M059J (cell line): ENCODE measurements at places on chromosomes 7 and 10. TPM values are rescaled to one million over a fixed set of nuclear protein-coding genes. Genes with fewer than 3 reads are reported as not detected.

GRCh38 chr7:148385009-148385682 is 205.4 kb upstream of the C7orf33 start:
- DNase-seq: no peak

DNA sequence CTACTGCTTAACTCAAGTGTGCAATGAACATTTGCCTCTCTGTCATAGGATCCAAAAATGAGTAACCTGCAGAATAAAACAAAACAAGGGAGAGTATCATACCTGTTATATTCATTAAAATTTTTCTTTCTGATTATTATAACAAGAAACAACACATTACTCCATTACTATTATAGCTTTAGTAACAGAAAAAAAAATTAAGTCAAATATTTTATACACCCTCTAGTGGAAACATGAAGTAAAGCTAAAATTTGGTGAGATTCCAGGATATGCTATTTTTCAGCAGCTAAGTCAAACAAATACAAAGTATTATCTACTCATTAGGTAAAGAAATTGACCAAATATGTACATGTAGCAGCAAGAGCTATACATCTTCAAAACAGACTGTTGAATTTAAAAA is 56.3 kb downstream of the PDZD8 start:
- DNase-seq: peak; percentile 6

DNA sequence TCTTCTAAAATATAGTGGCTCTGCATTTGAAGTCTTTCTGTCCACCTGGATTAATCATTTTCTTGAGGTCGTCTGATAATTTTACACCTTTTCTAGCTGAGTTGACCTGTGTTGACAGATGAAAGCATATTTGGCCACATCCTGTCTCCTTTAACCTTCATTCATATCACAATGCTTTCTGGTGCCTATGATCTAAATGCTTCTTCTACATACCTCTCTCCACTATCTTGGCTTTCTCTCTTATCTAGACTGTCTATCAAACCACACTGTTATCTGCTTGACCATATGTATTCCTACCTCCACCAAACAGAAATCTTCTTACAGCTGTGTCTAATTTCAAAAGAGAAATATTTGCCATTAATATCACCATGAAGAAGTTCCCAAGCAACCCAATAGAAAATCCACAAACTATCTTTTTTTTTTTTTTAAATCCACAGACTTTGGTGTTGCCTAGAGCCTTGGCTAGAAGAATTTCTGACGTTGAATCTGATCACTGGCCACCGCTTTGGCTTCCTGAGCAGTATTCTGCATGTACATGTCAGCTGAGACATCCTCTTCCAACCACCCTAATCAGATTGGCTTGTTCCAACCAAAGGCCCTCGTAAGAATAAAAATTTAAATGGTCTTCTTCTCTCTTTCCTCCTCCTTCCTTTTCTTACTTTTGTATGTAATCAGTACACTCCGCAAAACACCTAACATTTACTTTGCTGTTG is 66.3 kb upstream of the SP4 start:
- DNase-seq: no peak

DNA sequence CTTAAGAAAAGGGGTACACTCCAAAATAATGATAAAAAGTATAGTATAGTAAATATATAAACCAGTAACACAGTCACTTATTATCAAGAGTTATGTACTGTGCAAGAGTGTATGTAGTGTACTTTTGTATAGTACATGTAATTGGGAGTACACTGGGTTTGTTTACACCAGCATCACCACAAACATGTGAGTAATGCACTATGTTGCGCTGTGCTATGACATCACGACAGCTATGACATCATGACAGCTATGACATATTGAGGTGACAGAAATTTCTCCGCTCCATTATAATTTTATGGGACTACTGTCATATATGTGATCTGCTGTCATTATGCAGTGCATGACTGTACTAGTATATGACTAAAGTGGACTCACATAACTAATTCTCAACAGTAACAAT is 84.6 kb downstream of the KMT2C start:
- DNase-seq: peak; percentile 13

- no peak for DNase-seq
Observed at GRCh38 chr7:35267411-35267810, 13.5 kb upstream of the TBX20 start.

- peak; percentile 20 for DNase-seq
Observed at GRCh38 chr10:93566435-93567276, at the start of gene FFAR4. TSS of gene FFAR4 (plus strand) at chr10:93566665. CDS start at chr10:93566721, 56 bp downstream.

GRCh38 chr7:52154382-52154781 is 837.8 kb upstream of the COBL start:
- no peak for DNase-seq

GRCh38 chr7:85290269-85290668 is 103.4 kb upstream of the SEMA3D start:
- DNase-seq: no peak

- no peak for DNase-seq
Observed at GRCh38 chr7:93390660-93391059, 158.5 kb downstream of the VPS50 start.

DNA sequence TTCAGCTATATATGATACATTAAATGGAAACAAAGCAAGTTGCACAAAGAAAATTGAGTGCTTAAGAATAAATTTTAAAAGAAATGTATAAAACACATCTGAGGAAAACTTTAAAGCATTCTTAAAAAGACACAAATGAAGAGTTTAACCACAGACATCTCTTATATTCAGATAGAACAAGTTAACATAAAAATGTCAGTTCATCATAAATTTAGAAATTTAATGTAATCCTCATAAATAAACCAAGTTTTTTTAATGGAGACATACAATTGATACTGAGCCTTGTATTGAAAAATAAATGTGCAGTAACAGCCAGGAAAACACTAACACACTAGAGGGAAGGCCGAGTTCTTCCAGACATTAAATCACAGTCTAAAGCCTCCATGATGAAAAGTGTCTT is 243.9 kb upstream of the MKLN1 start:
- DNase-seq: no peak

DNA sequence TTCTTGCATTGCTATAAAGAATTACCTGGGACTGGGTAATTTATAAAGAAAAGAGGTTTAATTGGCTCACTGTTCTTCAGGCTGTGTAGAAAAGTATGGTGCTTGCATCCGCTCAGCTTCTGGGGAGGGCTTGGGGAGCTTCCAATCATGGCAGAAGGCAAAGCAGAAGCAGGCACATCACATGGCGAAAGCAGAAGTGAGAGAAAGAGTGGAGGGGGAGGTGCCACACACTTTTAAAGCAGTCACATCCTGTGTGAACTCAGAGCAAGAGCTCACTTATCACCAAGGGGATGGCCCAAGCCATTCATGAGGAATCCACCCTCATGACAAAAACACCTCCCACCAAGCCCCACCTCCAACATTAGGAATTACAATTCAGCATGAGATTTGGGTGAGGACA is 303.5 kb downstream of the OTUD1 start:
- no peak for DNase-seq

- DNase-seq: peak; percentile 58
Observed at GRCh38 chr10:62594093-62594520, 210.4 kb upstream of the ADO start.

GRCh38 chr10:107013258-107014006 is 151.1 kb downstream of the SORCS1 start:
- DNase-seq: no peak

DNA sequence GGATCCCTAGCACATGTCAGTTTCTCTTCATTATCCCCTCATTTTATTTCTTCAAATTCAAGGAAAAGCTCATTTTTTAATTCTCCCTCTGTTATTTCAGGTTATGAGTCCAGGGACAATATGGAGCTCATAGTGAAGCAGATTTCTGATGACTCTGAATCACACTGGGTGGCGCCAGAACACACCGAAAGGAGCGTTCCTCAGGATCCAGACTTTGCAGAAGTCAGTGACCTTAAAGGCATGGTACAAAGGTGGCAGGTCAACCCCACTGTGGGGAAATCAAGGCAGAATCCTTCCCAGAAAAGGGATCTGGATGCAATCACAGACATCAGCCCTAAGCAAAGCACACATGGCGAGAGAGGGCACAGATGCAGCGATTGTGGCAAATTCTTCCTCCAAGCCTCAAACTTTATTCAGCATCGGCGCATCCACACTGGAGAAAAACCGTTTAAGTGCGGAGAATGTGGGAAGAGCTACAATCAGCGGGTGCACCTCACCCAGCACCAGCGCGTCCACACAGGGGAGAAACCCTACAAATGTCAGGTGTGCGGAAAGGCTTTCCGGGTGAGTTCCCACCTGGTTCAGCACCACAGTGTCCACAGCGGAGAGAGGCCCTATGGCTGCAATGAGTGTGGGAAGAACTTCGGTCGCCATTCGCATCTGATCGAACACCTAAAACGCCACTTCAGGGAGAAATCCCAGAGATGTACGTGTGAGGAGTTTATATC is 21.4 kb downstream of the ZKSCAN5 start:
- DNase-seq: no peak

DNA sequence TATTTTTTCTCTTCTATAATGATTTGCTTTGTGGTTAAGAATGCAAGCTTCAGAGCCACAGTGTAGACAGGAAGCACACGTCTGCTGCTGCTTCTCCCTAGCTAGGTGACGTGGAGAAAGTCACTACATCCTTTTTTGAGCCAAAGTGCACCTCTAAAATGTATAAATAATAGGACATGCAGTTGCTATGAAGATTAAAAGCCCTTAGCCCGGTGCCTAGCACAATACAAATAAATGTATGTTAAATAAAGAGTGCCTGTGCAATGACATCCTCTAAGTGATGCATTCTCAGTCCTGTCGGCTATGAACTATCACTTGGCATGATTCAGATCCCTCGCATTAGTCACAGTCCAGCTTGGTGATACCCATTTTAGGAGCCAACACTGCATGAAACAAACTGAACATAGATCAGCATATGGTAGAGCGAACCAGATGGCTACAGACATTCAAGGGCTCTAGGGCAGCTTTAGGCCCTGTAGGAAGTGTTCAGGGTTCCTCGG is 4.8 kb upstream of the TRDMT1 start:
- peak; percentile 80 for DNase-seq

GRCh38 chr10:96683065-96683464 is 37.2 kb downstream of the PIK3AP1 start:
- peak; percentile 89 for DNase-seq

GRCh38 chr7:6286486-6286885 is 14.1 kb upstream of the CYTH3 start:
- peak; percentile 75 for DNase-seq

- no peak for DNase-seq
Observed at GRCh38 chr7:69946901-69947300, 348.6 kb downstream of the AUTS2 start.

DNA sequence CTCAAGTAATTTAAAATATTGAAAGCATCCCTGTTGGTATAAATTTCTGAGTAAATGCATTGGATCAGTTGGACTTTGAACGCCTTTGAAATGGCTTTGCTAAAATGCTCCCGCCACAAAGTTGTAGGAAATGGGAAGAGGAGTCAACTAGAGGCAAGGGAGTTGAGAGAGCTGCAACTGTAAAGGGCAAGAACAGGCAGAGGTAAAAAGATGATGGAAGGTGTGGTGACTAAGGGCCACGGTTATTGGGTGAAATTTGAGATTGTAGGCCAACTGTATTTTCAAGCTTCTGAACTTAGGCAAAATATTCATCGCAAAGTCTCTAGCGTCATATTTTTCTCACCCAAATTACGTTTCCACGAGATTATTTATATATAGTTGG is 595 bp upstream of the SUMF2 start:
- no peak for DNase-seq

DNA sequence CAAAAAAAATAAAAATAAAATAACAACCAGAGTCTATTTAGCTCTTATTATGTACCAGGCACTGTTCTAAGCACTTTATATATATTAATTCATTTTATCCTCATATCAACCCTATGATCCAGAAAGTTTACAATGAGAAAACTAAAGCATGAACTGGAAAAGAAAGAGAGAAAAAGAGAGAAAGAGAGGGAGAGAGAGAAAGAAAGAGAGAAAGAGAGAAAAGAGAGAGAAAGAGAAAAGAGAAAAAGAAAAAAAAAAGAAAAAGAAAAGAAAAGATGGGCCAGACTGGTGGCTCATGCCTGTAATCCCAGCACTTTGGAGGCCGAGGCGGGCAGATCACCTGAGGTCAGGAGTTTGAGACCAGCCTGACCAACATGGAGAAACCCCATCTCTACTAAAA is 9.9 kb downstream of the ARMH3 start:
- no peak for DNase-seq

DNA sequence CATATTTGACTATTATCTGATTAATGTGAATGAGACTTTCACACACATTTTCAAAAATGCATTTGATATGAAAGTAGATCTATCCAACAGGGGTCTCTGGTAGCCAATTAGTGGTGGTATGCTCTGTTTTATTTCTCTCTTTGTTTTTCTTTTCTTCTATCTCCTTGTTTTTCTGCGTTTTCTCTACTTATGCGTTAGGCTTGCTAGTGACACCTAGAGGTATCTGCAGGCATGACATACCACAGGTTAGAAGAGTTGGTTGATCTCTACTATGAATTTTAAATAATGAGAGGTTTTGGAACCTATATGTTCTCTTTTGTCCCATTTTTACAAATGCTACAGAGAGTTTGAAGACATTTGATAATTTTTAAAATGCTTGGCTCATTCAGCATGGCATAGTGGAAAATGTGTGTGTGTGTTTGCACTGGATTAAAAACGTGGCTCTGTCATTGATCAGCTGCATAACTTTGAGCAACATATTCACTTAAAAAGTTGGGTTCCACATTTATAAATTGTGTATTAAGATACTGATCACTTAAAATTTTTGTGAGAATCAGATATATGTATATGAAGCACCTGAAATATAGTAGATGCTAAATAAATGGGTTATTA is 28.1 kb upstream of the PLXDC2 start:
- peak; percentile 19 for DNase-seq

DNA sequence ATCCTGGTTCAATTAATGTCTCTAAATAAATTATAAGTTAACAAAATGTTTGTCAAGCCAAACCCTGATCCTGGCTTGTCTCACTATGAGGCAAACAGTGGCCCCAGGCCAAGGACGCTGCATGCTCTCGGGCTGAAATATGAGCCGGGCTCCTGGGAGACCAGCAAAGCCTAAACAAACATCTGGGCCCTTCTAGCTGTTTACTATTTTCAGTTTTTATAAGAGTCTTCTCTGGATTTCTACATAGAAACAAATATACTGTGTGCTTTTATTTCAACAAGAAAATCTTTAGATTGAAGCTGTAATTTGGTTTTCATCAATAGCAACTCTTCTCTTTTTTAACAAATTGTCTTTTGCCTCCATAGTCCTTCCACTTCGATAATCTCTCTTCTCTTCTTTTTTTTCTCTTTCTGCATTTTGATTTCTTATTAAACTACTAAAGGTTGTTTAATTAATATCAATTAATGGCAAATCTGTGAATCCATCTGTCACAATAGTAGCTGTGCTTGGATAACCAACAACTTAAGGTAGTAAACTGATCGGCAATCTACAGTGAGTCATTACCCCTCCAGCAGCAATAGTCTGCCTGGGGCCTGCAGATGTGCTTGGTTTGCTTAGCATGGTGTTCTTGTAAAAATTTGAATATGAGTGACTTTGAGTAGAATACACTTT is 83.3 kb upstream of the DNAJC1 start:
- peak; percentile 62 for DNase-seq

The HOXA2 gene
- 1.7 and 2.2 TPM in 2 replicates for total RNA-seq

The PDE6C gene
- not detected in 2 replicates for total RNA-seq

The NAT16 gene
- 0.12 TPM in 1 of 2 replicates, not detected in the other for total RNA-seq

The DRGX gene
- not detected in 2 replicates for total RNA-seq

The CTAGE8 gene
- 0.05 and 0.42 TPM in 2 replicates for total RNA-seq

The PCLO gene
- total RNA-seq: 24.3 and 27.1 TPM in 2 replicates

The PDZD7 gene
- total RNA-seq: 0.27 and 1.6 TPM in 2 replicates

The KIAA1549 gene
- 2.6 and 3.9 TPM in 2 replicates for total RNA-seq

The ZCWPW1 gene
- 5.2 and 7.8 TPM in 2 replicates for total RNA-seq

The CTAGE6 gene
- not detected in 2 replicates for total RNA-seq

The ST7 gene
- total RNA-seq: 27.2 and 36.8 TPM in 2 replicates

The FAS gene
- 11.5 and 21.2 TPM in 2 replicates for total RNA-seq

The EPDR1 gene
- 66.3 and 73.0 TPM in 2 replicates for total RNA-seq

The SMIM30 gene
- 109 and 149 TPM in 2 replicates for total RNA-seq
